Cortex of kidney (tissue), 1 donor: ENCODE measurements at places on chromosomes 12 and 14.

DNA sequence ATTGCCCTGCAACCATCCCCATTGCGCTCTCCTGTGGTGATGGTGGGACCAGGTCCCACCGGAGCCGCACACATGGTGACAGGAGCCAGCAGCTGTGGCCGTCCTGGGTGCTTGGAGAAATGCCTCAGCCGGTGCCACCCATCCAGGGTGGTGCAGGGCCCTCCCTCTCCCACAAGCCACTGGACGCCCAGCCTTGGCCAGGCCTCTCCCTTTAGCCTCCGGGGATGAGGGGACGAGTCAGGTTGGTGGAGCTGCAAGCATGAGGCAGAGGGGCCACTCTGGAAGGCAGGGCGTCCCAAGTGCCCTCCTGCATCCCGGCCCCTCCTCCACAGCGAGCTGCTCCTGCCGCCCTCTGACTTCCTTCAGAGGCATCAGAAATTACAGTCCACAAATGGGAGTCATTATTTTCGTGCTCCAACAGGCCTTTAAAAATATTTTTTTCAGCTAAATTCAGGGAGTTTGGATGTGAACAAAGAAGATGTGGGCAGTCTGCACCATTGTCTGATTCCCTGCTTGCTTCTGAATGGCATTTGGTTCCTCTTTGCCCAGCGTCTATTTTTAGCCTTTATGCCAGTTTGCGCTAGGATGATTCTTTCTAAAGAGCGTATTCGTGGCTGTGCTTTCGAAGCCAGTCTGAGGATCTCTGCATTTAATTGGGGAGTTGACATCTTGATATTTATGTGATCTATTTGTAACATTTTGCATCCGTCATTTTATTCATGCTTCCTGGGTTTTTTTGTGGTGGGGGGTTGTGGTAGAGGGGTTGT lies 189.4 kb downstream of the ADGRD1 start:
- no peak for DNase-seq

- no peak for DNase-seq
Observed at GRCh38 chr14:74924061-74924460, 1.0 kb upstream of the RPS6KL1 start.

- DNase-seq = no peak
Observed at GRCh38 chr12:109795023-109795422, 38.2 kb downstream of the TRPV4 start.

DNA sequence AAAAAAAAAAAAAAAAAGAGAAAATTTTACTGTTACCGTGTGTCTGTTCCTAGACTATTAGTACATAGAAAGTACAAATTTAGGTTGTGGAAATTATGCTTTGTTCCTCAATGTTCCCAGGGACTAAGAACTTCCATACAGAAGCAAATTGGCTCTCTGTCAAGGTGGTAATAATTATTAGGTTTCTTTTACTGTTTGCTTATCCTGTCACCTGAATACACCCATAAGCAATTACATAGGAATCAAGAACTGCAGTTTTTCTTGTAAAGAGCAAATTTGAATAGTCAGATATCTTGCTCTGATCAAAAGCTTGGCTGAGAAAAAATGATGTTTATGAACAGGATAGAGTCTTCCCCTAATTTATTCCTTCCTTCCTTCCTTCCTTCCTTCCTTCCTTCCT lies 191.2 kb downstream of the AEBP2 start:
- no peak for DNase-seq

- DNase-seq = no peak
Observed at GRCh38 chr14:33699300-33699983, 251.4 kb downstream of the EGLN3 start.

- no peak for DNase-seq
Observed at GRCh38 chr14:96176811-96177211, 27.8 kb upstream of the BDKRB2 start.

- no peak for DNase-seq
Observed at GRCh38 chr12:23098110-23098509, 473.1 kb downstream of the ETNK1 start.

DNA sequence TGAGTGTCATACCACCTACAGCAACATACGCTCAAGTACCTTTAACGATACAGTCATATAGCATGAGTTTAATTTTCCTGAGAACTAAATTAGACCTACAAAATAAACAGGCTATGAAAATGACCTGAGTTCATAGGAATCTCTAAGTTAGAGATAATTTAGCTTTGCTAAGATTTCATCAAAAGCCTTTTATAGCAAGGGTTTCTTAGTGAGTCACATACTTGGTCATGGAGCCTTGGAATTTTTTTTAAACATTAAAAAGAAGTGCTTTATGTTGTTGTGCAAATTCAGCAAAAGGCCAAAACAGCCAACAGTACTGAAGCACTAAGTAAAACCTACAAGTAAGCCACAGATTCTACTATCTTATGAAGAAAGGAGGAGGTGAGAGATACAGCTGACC lies 93.6 kb upstream of the FERMT2 start:
- no peak for DNase-seq

DNA sequence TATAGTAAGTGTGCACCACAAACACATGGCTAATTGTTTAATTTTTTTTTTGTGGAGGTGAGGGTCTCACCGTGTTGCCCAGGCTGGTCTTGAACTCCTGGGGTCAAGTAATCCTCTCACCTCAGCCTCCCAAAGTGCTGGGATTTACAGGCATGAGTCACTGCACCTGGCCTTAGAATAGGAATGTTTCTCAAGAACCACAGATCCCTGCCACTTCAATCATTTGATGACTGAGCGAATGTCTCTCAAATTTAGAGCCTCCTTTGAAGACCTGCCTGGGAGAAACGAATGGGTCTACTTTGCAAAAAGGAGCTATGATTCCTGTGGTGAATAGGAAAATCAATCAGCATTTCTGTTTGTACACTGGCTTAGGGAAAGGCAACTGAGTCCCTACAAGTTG lies 33.5 kb upstream of the CHST11 start:
- no peak for DNase-seq

DNA sequence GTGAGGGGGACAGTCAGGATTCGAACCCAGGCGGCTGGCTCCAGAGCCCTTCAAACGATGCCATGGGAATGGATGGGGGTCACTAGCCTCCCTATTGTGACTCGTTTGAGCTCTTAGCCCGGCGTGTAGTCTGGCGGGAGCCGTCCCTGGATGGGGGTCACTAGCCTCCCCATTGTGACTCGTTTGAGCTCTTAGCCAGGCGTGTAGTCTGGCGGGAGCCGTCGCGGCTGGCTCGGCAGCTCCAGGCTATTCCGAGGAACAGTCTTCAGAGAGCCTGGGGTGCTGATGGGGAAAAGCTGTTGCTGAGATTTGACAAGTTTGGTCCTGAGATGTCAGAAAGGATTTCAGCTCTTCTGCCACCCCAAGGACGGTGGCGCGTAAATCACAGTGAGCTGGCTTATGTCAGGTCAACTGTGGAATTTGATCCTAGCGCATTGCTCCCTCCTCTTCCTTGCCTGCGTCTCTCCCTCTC lies 58.3 kb downstream of the CALM1 start:
- no peak for DNase-seq
